ENCODE measurements at places on chromosomes 12 and 14.

- no peak for DNase-seq
Observed at GRCh38 chr14:100156776-100157175, 2.7 kb downstream of the DEGS2 start.

GRCh38 chr14:65808390-65808789, 395.9 kb downstream of the FUT8 start:
- DNase-seq, result no peak

DNA sequence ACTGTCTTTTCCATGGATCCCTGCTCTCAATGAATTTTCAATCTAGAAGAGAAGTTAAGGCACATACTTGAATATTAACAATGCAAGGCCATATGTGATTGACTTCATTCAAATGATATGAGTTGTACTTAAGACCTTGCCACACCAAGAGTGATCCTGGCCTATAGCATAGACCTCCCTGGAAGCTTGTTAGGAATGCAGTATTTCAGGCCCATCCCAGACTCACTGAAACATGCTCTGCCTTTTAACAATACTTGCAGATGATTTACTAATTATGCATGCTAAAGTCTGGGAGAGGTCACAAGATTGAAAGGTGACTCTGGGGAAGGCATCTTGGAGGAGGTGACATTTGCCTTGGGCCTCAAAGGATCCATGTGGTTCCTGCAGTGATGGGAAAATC, 43.2 kb downstream of the RFX4 start:
- no peak for DNase-seq

DNA sequence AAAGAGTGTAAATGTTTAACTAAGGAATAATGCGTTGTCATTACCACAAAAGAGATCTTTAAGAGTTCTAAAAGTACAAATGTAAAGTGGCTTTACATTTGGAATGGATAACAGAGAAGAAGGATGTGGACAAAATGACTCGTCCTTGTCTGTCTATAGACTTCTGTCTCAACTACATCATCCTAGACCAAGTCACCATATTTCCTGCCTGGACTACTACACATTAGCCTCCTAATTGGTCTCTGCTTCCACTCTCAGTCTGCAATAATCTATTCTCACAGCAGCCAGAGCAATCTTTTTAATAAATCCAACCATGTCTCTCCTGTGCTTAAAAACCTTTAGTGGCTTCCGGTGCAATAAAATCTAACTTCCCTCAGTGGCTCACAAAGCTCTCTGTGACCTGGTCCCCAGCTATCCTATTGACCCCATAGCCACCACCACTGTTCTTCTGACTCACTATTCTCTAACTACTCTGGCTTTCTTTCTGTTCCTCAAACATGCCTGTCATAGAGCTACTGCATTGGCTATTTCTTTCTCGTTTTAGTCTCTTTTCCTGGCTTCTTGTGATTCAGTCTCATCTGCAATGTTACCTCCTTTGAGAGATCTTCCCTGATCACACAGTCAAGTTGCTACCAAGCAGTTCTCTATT, 91.1 kb downstream of the MYF5 start:
- DNase-seq, result no peak

GRCh38 chr14:100584056-100585031, 2.9 kb downstream of the BEGAIN start:
- no peak for DNase-seq

GRCh38 chr12:110109037-110109836, 14.9 kb upstream of the IFT81 start:
- DNase-seq, result no peak

DNA sequence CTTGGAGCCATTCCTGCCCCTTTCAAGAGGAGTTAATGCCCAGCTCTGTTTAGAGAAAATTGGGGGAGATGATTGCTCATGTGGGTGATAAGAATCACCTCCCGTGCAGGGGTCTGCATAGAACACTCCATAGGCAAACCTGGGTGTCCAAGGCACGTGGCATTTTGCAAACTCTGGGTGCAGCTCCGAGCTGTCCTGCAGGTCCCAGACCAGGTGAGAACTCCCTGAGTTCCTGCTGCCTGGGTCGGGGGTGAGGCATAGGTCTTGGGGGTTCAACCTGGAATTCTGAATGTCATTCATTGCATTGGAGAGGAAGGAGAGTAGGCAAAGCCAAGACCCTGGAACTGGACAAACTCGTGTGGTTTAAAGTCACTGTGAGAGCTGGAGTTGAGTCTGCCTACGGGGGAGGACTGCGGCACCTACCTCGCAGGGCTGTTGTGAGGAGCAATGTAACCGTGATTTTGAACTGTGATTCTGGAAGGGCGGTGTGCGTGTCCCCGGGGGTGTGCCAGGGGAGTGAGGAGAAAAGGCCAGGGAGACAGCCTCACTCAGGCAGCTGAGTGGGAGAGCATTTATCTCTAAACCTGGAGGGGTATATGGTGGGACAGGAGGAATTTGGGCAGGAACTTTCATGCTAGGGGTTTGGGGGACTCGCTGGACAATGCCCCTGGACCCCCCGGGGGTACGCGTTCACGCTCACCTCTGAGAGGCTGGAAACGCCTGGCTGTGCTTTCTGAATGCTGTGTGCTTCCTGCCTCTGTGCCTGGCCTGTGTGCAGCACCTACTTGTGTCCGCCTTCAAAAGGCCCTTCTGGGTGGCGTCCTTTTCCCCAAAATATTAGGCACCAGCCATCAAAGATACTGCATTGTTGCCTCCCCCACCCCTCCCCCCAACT, 30.4 kb downstream of the MEG3 start:
- DNase-seq, result no peak

- no peak for DNase-seq
Observed at GRCh38 chr12:60308366-60308991, 712.6 kb downstream of the SLC16A7 start.

- DNase-seq, result no peak
Observed at GRCh38 chr12:65634061-65634460, 190.2 kb upstream of the HMGA2 start.

GRCh38 chr12:11561411-11561810, 88.1 kb upstream of the ETV6 start:
- DNase-seq, result no peak

Measured in RKO (cell line).